Left cardiac atrium (tissue), 4 donors: ENCODE measurements at places on chromosomes 4 and X. TPM values are rescaled to one million over a fixed set of nuclear protein-coding genes. Genes with fewer than 3 reads are reported as not detected.

Gene LONRF3
- 5.5 TPM for total RNA-seq

Gene SGMS2
- total RNA-seq: 27.5 TPM

Gene CXorf49B
- total RNA-seq: not detected

Gene PAK3
- total RNA-seq: 0.29 TPM

Gene SUV39H1
- 3.8 TPM for total RNA-seq

Gene C4orf50
- 0.03 TPM for total RNA-seq

Gene SMARCA5
- total RNA-seq: 26.3 TPM

Gene GPR173
- 1.3 TPM for total RNA-seq

Gene MEPE
- not detected for total RNA-seq

Gene CSAG2
- total RNA-seq: not detected

Gene CXCL5
- 0.18 TPM for total RNA-seq

Gene NSG1
- total RNA-seq: 10.1 TPM

DNA sequence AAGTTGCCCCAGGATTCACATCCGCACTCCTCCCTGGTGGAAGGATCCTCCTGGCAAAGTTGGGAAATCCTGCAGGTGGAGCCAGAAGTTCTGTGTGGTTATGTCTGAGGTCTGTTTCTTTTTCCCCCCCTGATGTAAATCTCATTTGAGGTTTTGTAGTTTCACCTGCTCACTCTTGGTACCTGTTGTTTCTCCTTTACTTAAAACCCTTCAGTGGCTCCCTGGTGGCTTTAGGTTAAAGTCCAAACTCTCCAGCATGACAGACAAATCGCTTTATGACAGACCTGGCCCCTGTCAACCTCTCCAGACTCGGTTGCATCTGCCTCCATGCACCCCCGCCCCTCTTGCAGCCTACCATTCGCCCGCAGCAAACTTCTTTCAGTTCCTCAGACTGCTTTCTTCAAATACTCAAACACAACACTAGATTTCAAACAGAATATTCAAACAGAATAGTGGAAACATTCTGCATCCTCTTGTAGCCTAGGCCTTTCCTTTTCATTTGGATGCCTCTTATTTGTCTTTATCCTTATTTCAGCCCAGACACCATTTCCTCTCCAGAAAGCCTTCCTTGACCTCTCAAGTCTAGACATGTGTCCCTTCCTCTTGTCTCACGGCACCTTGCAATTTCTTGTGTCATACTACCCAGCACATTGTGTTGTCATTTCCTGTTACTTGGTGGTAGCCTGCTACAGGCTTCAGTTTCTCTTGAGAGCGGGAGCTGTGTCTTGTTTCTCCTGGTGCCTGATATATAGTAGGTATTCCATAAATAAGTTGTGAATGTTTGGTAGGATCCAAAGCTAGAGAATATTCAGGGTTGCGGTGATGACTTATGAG is 24.8 kb downstream of the IL13RA1 start:
- DNase-seq: no peak

DNA sequence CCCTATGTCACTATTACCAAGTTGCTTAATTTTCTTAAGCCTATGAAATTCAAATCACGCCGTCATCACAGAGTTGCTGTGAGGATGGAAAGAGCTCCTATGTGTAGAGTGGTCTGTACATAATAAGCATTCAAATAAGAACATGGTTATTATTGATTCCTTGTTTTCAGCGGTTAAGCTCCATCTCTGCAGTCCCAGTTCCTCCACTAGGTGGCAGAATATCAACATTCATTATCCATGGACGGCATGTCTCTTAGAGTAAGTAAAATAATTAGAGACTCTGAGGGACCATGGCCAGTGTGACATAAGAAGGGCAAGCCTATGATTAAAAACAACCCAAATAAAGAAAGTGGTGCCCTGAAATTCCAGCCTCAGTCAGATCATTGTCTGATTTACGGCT is 132.5 kb upstream of the NHS start:
- no peak for DNase-seq

GRCh38 chr4:71009890-71010588 is 16.6 kb downstream of the DCK start:
- no peak for DNase-seq

DNA sequence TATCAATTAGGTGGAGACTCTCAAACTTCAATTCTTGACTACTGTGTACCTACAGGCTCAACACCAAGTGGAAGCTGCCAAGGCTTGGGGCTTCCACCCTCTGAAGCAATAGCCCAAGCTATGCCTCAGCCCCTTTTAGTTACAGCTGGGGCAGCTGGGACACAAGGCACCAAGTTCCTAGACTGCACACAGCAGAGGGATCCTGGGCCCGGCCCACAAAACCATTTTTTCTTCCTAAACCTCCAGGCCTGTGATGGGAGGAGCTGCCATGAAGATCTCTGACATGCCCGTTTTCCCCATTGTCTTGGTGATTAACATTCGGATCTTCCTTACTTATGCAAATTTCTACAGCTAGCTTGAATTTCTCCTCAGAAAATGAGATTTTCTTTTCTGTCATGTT is 3.4 kb upstream of the UGDH start:
- no peak for DNase-seq

GRCh38 chr4:140071806-140072205 is 82.2 kb downstream of the MAML3 start:
- DNase-seq: peak; percentile 53

GRCh38 chr4:125728568-125728967 is 413.8 kb downstream of the FAT4 start:
- peak; percentile 20 for DNase-seq

DNA sequence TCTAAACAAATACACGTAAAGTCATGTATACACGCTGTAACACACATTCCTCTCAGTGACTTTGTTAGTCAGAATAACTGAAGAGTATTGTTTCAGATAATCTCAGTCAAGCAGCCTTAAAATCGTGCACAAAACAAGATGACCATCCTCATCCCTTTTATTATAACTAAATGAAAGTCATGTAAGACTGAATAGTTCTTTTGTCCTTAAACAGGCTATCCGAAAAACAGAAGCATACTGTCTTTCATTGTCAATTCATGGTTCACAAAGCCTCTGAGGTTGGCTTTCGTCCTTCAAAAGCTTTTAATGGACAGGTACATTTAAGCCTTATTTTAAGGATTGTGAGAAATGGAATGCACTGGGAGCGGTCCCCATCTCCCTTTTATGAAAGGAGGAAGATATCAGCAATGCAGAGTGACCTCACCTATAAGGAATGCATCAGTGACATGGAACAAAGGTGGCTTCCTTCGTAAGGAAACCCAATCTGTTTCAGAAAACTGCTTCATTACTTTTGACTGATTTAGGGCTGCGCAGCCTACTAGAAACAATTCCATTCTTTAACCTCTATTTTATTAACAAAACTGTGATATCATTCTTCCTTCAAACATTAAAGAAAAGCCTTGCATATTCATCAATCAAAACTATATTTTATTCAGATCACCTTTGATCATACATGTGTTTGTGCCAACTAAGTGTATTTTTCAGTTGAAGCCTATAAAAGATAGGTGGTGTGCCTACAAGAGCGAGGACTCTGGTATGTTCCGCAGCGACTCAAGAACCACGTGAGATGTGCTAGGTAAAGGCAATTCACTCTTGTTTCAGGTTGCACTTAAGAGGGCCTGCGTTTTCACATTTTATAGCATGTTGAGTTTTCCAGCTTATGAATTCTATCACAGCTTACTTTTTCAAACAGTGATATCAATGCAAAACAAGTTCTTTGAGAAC is 19.2 kb downstream of the SH3RF1 start:
- no peak for DNase-seq

DNA sequence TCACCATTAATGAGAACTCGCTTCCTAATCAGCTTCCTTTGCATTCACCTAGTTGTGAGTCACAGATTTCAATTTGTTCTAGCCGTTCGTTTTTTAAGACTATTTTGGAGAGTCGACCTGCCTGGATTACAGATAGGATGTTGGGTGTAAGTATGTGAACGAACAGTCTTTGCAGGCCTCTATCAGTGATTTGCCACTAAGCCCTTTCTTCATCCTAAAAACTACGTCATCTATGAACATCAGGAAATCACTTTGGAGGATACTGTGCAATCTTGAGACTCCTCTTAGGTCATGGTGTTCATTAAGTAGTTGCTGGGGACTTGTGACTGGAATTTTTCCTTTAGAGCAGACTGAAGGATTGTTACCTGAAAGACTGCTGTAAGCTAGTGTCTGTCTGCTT is 1.1 kb downstream of the POLA1 start:
- no peak for DNase-seq

- no peak for DNase-seq
Observed at GRCh38 chr4:142402900-142403299, 443.2 kb downstream of the INPP4B start.

- no peak for DNase-seq
Observed at GRCh38 chrX:84415140-84415539, 87.1 kb downstream of the HDX start.

GRCh38 chrX:68901519-68901918 is 72.7 kb downstream of the EFNB1 start:
- no peak for DNase-seq

GRCh38 chr4:99564921-99565320 is 1.1 kb upstream of the TRMT10A start:
- no peak for DNase-seq

DNA sequence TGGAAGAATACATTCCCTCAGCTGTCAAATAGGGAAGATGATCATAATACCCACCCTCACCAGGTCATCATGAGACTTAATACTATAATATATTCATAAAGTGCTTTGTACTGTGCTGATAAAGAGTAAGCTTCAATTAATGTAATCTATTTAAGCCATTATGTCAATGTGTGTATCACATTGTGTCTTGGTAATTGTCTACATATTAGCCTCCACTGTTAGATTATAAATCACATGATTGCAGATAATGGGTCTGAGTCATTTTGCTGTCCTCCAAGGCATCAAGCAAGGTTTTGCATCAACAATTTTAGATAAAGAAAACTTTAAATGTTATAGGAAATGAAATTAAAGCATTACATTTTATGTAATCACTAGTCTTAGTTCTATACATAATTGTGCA is 45.2 kb upstream of the CEP135 start:
- no peak for DNase-seq

DNA sequence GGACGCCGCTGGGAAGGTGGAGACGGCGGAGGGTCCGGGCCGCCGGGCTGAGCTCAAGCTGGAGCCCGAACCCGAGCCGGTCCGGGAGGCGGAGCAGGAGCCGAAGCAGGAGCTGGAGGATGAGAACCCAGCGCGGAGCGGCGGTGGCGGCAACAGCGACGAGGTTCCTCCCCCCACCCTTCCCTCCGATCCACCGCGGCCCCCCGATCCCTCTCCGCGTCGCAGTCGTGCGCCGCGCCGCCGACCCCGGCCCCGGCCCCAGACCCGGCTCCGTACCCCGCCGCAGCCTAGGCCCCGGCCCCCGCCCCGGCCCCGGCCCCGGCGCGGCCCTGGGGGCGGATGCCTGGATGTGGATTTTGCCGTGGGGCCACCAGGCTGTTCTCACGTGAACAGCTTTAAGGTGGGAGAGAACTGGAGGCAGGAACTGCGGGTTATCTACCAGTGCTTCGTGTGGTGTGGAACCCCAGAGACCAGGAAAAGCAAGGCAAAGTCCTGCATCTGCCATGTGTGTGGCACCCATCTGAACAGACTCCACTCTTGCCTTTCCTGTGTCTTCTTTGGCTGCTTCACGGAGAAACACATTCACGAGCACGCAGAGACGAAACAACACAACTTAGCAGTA is 483 bp downstream of the USP27X start:
- DNase-seq: no peak

- DNase-seq: no peak
Observed at GRCh38 chr4:73007526-73008100, 61.9 kb downstream of the COX18 start.

GRCh38 chr4:184503869-184504300 is 29.5 kb upstream of the IRF2 start:
- no peak for DNase-seq

DNA sequence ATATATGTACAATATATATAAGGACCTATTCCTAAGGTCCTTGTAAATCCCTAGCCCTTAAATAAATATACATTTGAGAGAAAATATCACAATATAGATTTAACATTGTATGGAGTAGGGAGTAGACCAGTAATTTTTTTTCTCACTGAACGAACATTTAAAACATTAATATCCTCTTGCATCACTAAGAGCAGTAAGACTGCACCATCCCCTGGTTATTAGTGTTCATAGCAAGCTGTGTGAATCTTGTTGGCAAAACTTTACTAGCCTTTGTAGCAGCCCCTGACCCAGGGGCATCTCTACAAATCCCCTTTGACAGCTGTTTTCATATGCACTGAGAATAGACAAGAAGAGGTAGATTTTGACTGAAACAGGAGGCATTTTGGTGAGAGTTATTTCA is 146.5 kb downstream of the IL1RAPL2 start:
- DNase-seq: no peak

DNA sequence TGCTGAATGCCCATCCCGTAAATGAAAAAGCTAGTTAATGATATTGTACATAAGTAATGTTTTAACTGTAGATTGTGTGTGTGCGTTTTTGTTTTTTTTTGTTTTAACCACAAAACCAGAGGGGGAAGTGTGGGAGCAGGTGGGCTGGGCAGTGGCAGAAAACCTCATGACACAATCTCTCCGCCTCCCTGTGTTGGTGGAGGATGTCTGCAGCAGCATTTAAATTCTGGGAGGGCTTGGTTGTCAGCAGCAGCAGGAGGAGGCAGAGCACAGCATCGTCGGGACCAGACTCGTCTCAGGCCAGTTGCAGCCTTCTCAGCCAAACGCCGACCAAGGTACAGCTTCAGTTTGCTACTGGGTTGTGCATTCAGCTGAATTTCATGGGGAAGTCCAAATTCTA is at the start of gene SPP1:
Gene SPP1, plus strand, starts transcription at position 249 of the 400 bp plus-strand sequence. CDS start 1,182 bp downstream, outside the sequence.
- DNase-seq: no peak

GRCh38 chr4:7854216-7854615 is 85.4 kb downstream of the AFAP1 start:
- no peak for DNase-seq

DNA sequence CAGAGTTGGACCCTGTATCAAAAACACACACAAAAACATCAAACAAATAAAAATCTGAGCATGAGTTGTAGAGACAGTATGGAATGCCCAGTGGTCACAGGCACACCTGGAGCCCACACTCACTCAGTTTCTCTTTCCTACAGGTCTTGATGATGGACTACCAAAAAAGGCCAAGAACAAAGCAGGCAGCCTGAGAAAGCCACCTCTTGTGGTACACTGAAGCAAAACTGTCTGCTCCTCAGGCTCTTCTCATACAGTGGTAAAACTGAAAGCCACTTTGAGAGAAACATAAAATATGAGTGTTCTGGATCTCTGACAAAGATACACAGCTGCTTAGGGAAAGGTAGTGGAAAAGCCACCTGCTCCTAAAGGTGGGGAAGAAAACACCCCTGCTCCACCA is 1206.9 kb downstream of the FSTL5 start:
- DNase-seq: no peak

DNA sequence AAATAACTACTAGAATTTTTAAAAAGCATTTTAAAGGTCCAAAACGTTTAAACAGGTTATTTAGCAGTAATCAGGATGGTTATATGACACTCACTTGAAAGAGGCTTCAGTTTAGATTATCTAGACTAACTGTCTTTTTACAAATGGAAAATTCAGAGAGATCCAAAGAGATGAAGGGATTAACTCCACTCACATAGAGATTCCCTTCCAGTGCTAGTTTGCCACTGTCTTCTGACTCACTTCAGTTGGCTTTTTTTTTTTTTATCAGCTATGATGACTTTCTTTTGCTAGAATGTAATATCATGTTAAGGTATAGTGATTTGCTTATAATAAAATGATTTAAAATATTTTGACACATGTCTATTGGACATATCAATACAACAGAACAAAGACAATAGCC is 43.8 kb downstream of the GALNT7 start:
- DNase-seq: no peak
